Activated effector memory CD4-positive, alpha-beta T cell treated with anti-CD3 and anti-CD28 coated beads, Interleukin-2, amount 50 U/mL, for 16 hours (primary cell): ENCODE measurements at places on chromosomes 5 and 9.

- DNase-seq = peak; percentile 74
These were observed 105.2 kb downstream of the SH3TC2 start for GRCh38 chr5:148957591-148958202.

GRCh38 chr9:16143947-16144890 is 591.4 kb downstream of the CCDC171 start:
- no peak for DNase-seq

GRCh38 chr5:170075696-170076095 is 30.0 kb upstream of the FOXI1 start:
- DNase-seq = no peak

- DNase-seq = no peak
These were observed 585.3 kb upstream of the CCNG1 start for GRCh38 chr5:162852134-162852533.

GRCh38 chr9:111481885-111482636 is 2.1 kb downstream of the ECPAS start:
- DNase-seq = no peak

DNA sequence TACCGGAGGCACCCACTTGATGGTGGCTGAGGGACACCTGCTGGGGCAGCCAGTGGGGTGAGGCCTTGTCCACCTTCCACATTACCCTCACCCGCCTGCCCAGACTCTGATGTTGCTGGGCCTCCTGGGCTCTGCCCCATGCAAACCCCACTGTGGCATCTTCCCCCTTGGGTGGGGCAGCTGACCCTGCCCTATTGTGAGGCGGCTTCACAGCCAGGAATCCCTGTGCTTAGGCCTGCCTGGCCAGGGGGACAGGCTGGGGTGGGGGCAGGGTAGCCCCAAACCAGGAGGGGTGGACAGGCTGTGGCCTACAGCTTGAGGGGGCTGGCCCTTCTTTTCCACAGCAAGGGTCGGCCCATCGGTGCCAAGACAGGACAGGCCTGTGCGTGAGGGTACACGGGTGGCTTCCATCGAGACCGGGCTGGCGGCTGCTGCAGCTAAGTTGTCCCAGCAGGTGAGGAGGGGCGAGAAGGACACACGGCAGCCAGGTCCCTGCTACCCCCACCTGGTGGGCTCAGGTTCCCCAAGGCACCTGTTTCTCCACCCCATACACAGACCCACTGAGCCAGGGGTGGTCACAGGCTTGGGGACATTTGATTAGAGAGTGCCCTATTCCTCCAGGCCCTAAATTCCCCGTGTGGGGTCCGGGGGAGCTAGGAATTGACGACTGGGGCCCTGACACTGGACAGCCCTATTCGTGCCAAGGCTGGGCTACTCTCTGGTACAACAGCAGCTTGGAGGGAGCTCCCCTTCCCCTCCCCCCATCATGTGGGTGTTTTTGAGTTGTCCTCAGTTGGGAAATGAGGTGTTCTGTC is 99.2 kb downstream of the PHF2 start:
- peak; percentile 61 for DNase-seq

GRCh38 chr9:105850852-105851500 is 156.6 kb downstream of the TMEM38B start:
- no peak for DNase-seq

DNA sequence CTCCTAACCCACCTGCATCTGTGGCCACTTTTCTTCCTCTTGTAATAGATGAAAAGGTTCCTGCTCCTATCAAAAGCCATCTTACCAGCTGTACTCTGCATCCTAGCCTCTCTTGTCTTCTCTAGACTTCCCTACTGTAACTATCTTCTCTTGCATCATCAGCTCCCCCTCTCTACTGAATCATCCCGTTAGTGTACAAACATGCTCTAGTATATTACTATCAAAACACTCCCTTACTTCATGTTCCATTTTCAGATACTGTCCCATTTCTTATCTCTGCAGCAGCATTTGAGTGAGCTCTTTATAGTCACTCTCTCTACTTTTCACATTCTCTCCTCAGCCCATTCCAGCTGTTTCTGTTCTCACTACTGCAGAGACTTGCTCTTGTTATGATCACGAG is 2.8 kb downstream of the SRA1 start:
- DNase-seq = no peak

DNA sequence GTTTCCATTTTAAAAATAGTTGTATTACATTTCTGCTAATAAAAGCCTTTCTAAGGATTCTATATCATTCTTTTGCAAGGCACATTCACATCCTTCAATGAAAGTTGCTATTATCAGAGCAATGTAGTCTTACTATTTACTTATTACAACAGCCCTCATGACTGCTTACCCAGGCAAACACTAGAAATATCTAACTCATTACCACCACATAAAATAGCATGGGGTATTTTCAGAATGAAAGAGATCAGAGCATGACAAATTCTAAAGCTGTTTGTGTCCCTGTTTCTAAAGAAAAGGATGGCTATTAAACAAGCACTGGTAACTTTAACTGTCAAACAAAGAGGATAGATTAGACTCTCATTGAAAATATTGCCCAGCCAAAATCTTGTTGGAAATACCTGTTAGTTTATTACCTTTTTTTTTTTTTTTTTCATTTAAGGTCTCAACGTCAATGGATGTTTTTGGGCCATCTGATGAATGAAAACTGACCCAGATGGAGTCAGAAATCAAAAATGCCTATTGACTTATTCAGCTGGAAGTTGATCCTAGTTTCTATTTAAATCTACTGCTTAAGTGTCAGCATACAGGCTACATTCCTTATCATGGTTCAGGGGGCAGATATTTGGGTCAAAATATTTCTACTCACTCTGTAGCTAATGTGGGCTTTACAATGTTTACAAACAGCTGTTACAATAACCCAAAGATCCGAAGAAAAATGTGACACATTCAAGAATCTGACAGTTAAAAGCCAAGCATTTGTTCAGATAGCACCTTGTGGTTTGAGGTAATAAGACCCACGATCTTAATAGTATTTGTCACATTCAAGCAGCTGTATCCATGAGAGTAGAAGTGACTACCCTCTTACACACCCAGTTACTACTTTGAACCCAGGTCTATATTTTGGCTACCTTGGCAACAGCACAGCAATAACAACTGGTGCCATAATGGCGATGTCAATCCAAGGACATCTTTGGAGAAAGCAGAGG is 554.8 kb upstream of the MEF2C start:
- DNase-seq = no peak

DNA sequence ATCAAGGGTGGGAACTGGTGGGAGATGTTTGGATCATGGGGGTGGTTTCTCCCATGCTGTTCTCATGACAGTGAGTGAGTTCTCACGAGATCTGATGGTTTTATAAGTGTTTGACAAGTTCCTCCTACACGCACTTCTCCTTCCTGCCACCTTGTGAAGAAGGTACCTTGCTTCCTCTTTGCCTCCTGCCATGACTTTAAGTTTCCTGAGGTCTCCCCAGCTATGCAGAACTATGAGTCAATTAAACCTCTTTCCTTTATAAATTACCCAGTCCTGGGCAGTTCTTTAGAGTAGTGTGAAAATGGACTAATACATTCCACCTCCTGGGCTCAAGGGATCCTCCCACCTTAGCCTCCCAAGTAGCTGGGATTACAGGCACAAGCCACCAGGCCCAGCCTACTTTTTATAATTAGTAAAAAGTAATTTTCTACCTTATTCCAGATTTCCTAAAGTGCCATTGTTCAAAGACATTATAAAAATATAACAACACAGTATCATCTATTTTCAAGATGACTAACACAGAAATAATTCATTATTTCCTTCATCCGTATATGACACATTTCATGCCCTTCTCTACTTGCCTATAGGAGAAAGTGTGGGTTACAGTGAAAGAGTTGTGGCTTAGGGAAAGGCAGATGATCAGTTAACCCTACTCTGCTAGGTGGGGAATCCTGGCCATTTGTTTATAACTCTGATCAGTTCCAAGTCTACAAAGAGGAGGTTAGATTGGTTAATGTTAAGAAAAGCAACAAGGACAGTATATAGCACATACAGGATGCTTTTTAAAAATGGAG is 99.9 kb downstream of the TTC39B start:
- DNase-seq = no peak

GRCh38 chr5:17312358-17312757 is 94.9 kb downstream of the BASP1 start:
- DNase-seq = no peak

DNA sequence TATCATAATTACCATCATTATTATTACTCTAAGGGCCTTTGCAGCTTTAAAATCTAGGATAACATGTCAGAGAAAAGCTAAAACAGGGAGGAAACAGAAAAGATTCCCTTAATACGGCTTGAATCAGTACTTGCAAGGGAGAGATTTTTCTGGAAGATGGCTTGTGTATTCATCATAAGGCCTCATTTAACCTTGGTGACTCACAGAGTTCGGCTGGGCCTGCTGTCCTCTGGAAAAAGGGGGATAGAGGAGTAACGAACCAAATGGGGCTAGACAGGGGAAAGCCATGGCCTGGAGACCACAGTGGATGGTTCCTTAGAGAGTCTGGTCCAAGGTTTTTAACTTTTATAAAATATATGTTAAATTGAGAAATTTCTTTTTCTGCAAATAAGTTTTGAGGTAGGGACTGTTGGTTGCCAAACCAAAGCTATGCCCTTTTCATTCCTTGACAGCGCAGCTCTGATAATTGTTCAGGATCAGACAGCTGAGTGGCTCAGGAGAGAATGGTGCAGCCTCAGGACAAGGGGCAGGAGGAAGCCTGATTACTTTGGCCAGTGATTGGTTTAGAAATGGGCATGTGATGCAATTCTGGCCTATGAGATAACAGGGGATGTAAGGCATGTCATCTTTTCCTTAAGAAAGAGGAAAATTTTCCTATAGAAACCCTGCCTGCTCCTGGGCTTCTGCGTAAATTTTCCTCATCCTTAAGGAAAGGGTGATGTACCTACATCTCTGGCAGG is 25.6 kb upstream of the GSN start:
- no peak for DNase-seq

- DNase-seq = no peak
These were observed 495.1 kb downstream of the KIF4B start for GRCh38 chr5:155508673-155509072.

DNA sequence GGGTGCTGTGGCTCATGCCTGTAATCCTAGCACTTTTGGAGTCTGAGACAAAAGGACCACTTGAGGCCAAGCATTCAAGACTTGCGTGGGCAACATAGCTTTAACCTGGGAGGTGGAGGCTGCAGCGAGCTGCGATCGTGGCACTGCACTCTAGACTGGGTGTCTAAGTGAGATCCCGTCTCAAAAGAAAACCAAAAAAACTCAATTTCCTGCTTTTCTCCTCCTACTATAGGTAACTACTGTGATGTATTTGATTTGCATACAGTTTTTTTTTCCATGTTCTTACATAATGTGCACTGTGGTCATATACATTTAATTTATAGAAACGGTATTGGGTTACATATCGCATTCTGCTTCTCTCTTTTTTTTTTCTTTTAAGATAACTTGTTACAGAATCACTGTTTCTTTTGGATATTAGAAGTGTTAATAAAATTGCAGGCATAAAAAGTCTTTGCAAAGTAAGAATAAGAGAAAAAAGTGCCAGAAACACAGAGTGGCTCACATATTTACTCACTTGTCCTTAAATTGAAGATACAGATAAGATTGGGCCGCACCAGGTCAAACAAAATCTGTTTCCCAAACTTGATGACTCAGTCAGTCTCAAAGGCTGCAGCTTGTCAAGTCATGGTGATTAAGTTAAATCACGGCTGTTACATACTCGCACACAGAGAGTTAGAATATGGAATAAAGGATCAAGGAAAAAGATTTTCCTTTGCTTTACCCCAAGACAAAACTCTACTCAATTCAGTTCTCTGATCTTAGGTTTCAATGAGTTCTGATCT is 2.0 kb upstream of the PTGR1 start:
- no peak for DNase-seq
